Small intestine (tissue), 16 donors: ENCODE measurements at places on chromosomes 6 and 20. TPM values are rescaled to one million over a fixed set of nuclear protein-coding genes. Genes with fewer than 3 reads are reported as not detected.

- no peaks in the 10 kb centered on the region for H3K27me3 ChIP-seq
- H3K4me3 ChIP-seq: no peak overlapping the region
- no peak for DNase-seq
Measured at GRCh38 chr20:54450207-54450606, 25.2 kb upstream of the DOK5 start.

Gene AGPAT1
- polyA plus RNA-seq: 68.4 TPM

Gene FBXO9
- polyA plus RNA-seq: 30.6 TPM

DNA sequence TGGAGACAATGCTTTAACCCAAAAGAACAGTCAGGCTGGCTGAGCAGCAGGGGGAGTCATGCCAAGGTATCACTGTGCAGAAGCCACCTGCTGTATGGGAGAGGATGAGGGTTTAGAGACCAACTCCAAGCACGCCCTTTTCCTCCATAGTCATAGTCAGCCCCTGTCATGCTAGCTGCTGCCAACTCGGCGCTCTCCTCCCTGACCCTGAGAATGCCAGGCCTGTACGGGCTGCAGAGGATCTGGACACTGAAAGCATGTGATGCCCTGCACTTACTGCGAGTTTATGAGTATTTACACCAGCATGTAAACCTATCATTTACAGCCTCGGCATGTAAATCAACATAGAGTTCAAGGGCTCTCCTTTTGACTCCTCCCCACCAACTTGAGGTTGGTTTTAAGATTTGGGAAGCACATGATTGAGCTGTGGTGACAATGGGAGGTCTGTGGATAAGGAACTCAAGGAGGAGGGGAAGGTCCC lies 11.7 kb upstream of the SCUBE3 start:
- no peaks in the 10 kb centered on the region for H3K27me3 ChIP-seq
- H3K27ac ChIP-seq: no peak overlapping the region
- H3K4me3 ChIP-seq: no peak overlapping the region
- H3K36me3 ChIP-seq: no peaks in the 10 kb centered on the region

- peak overlapping the region; percentile 14 for H3K27ac ChIP-seq
- no peak overlapping the region for H3K4me3 ChIP-seq
- no peak for DNase-seq
- H3K36me3 ChIP-seq: no peaks in the 10 kb centered on the region
- H3K4me1 ChIP-seq: peaks cover 10% of the 10 kb centered on the region
Measured at GRCh38 chr6:107493158-107494057, 3.5 kb downstream of the SOBP start.

DNA sequence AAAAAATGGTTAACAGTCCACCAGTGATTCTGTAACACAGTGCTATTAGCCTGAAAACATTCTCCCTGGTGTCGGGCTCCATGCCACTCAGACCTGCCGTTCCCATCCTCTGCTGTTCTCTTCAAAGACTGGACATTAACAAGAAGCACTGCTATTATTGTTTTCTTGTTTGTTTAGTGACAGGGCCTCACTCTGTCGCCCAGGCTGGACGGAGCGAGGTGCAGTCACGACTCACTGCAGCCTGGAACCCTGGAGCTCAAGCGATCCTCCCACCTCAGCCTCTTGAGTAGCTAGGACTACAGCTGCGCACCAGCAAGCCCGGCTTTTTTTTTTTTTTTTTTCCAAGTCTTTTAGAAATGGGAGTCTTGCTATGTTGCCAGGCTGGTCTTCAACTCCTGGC lies 9.6 kb downstream of the RMND1 start:
- no peak overlapping the region for H3K27ac ChIP-seq
- H3K36me3 ChIP-seq: no peaks in the 10 kb centered on the region
- H3K4me3 ChIP-seq: no peak overlapping the region

DNA sequence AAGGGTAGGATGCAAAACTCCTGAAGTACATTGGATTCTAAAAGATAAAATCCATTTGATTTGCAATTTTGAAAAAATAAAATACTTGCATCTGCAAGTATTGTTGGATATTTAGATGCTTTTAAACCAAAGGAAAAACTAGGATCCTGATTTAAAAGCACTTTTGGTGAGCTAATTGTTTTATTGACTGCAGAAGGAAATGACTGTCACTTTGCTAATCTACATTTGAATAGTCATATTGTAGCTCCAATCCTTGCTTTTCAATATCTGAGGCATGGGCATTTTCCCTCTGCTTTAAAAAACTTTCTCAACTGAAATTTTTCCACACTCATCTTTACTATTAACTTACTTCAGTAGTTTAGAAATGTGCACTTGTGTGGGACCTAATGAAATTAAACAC lies 74.1 kb downstream of the TRDN start:
- no peak overlapping the region for H3K4me3 ChIP-seq
- no peak overlapping the region for H3K27ac ChIP-seq
- no peaks in the 10 kb centered on the region for H3K27me3 ChIP-seq
- H3K36me3 ChIP-seq: no peaks in the 10 kb centered on the region
- DNase-seq: no peak

- H3K27me3 ChIP-seq: no peaks in the 10 kb centered on the region
- no peak for DNase-seq
- no peak overlapping the region for H3K27ac ChIP-seq
- H3K4me1 ChIP-seq: no peaks in the 10 kb centered on the region
- H3K36me3 ChIP-seq: no peaks in the 10 kb centered on the region
- no peak overlapping the region for H3K4me3 ChIP-seq
Measured at GRCh38 chr6:101921829-101922450, 528.4 kb downstream of the GRIK2 start.

Gene ECT2L
- not detected for polyA plus RNA-seq

DNA sequence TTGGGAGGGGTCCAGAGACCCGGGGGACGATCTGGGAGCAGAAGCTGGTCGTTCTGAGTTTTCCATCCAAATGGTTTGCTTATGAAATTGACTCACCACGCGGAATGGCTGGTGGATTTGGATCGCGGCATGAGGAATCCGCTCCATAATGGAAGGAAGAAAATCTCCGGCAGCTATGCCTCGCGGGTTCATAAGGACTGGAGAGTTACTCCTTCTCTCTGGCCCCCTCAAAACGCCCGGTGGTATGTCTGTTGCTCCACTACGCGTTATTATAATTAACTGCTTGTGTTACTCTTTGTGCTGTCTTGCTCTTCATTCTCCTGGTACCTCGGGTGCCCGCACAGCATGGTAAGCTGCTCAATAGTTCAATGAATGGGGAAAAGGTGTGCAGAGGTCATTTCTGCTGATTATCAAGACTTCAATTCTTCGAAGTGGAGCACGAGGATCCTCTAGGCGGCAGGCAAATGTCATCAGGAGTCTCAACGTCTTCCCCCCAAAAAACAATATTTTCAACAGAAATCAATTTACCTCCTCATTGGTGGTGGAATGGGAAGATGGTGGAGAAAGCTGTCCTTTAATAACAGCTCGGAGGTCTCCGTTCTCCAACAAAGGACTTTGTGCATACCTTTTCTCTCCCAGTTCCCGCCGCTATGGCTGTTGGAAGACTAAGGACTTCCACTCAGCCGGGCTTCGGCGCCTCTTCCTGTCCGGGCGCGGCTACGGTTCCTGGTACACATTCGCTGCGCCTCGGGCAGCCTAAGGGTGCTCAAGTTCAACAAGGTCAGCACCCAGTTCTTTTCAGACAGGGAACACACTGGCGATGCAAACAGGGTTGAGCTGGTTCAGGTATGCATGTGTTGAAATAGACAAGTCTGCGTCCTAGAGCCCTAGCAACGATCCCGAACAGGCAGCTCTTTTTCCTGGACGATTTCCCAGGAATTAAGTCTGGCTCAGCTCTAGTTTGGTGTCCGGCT lies 9.2 kb upstream of the PRSS16 start:
- no peak for DNase-seq
- no peaks in the 10 kb centered on the region for H3K4me1 ChIP-seq
- peaks cover 72% of the 10 kb centered on the region for H3K27me3 ChIP-seq
- no peaks in the 10 kb centered on the region for H3K36me3 ChIP-seq
- H3K27ac ChIP-seq: no peak overlapping the region

GRCh38 chr6:114707081-114707620 lies 364.3 kb upstream of the HS3ST5 start:
- DNase-seq: no peak
- no peaks in the 10 kb centered on the region for H3K27me3 ChIP-seq
- no peaks in the 10 kb centered on the region for H3K4me1 ChIP-seq
- no peaks in the 10 kb centered on the region for H3K36me3 ChIP-seq

DNA sequence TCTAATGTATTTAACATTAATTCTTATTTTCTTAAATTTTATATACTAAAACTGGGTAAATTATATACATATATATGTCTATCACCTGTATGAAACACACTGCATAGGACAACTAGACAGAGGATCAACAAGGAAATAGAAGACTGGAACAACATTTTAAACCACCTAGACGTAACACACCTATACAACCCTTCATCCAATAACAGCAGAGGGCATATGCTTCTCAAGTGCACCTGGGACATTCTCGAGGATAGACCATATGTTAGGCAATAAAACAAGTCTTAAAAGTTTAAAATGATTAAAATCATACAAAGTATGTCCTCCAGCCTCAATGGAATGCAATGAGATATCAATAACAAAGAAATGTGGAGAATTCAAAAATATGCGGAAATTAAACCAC lies 45.2 kb downstream of the RPP40 start:
- no peak for DNase-seq
- H3K27me3 ChIP-seq: no peaks in the 10 kb centered on the region
- peaks cover 10% of the 10 kb centered on the region for H3K36me3 ChIP-seq

- H3K4me3 ChIP-seq: no peak overlapping the region
- H3K36me3 ChIP-seq: no peaks in the 10 kb centered on the region
- no peaks in the 10 kb centered on the region for H3K4me1 ChIP-seq
- no peak for DNase-seq
- no peaks in the 10 kb centered on the region for H3K27me3 ChIP-seq
Measured at GRCh38 chr20:16898433-16898832, 150.3 kb downstream of the OTOR start.

- no peaks in the 10 kb centered on the region for H3K36me3 ChIP-seq
- DNase-seq: no peak
- peak overlapping the region; percentile 51 for H3K4me3 ChIP-seq
- peaks cover 19% of the 10 kb centered on the region for H3K4me1 ChIP-seq
Measured at GRCh38 chr6:41640426-41640825, 2.2 kb downstream of the MDFI start.

DNA sequence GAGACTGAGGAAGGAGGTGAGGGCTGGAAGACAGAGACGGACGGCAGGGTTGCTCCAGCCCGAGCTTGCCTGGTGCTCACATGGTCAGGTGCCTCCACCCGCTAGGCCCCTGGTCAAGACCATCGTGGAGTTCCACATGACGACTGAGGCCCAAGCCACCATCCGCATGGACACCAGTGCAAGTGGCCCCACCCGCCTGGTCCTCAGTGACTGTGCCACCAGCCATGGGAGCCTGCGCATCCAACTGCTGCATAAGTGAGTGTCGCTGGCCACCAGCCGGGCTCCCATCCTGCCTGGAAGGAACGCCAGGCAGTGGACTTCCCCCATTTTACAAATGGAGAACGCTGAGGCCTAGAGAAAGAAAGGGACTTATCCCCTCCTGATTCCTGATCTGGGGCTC lies 7.8 kb downstream of the BPIFB1 start:
- H3K36me3 ChIP-seq: no peaks in the 10 kb centered on the region
- DNase-seq: no peak
- H3K27me3 ChIP-seq: no peaks in the 10 kb centered on the region
- H3K4me3 ChIP-seq: no peak overlapping the region

DNA sequence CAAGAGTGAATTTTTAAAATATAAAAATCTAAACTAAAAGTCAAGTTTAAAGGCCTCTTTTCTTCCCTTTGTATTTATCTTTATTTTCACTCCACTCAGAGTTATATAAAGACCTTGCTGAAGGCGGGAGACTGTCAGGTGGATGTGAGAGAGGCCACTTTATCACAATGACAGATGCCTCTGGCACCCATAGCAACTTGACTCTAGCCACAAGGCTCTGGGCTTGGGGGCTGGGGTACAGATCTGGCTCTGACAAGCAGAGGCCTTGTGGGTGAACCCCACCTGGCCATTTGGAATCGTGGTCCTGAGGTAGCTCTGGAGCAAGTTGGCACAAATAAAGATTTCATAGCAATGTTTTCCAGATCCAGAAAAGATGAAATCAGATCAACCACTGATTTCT lies 417.2 kb downstream of the RFPL4B start:
- H3K4me1 ChIP-seq: no peaks in the 10 kb centered on the region
- no peak overlapping the region for H3K4me3 ChIP-seq
- H3K27ac ChIP-seq: no peak overlapping the region
- no peaks in the 10 kb centered on the region for H3K27me3 ChIP-seq
- DNase-seq: no peak
- no peaks in the 10 kb centered on the region for H3K36me3 ChIP-seq

DNA sequence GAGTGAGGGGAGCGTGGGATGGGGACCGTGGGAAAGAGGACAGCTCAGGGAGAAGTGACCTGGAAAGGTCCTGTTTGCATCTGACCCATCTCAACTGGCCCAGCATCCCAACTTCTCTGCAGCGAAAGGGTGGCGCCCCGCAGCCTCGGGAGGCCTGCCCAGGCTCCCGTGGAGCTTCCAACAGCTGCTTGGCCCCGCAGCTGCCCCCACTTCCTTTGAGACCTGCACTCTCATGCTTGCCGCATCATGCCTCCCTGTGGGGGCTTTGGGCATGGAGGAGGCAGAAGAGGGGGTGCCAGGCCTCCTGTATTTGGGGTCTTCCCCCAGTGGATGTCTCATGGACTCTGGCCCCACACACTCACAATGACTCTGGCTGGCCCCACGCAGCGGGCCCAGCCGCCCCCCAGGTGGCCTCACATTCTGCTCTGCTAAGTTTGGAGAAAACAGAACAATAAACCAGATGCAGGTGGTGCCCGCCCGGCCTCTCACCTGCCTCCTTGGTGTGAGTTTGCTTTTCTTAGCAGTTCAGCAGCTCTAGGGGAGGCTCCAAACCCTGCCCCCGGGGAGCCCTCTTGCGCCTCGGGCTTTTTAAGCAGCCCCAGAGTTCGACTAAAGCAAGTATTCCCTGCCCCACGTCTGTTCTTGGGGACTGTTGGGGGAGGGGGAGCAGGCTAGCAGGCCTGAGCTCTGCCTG lies 40.7 kb downstream of the CPXM1 start:
- H3K4me1 ChIP-seq: no peaks in the 10 kb centered on the region
- H3K27ac ChIP-seq: no peak overlapping the region

- H3K4me1 ChIP-seq: no peaks in the 10 kb centered on the region
- no peaks in the 10 kb centered on the region for H3K27me3 ChIP-seq
- no peaks in the 10 kb centered on the region for H3K36me3 ChIP-seq
- peak; percentile 79 for DNase-seq
- H3K27ac ChIP-seq: no peak overlapping the region
- no peak overlapping the region for H3K4me3 ChIP-seq
Measured at GRCh38 chr20:58870293-58871014, 17.9 kb downstream of the GNAS start.

DNA sequence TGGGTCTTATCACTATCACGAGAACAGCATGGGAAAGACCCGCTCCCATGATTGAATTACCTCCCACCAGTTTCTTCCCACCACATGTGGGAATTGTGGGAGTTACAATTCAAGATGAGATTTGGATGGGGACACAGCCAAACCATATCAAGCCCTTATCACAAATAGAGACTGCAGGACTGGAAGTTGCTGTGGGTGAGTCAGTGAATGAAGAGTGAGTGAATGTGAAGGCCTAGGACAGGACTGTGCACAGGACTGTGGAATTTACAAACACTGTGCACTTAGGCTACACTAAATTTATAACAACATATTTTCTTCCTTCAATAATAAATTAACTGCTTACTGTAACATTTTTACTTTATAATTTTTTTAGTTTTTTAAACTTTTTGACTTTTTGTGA lies 30.2 kb upstream of the BCAS1 start:
- peaks cover 10% of the 10 kb centered on the region for H3K4me1 ChIP-seq
- no peak overlapping the region for H3K4me3 ChIP-seq
- no peak for DNase-seq
- H3K27me3 ChIP-seq: no peaks in the 10 kb centered on the region
